Fibroblast of skin of left quadriceps (primary cell): ENCODE measurements at places on chromosomes 4 and X.

GRCh38 chrX:104195489-104196084 is 29.3 kb downstream of the FAM199X start:
- no peak for DNase-seq

DNA sequence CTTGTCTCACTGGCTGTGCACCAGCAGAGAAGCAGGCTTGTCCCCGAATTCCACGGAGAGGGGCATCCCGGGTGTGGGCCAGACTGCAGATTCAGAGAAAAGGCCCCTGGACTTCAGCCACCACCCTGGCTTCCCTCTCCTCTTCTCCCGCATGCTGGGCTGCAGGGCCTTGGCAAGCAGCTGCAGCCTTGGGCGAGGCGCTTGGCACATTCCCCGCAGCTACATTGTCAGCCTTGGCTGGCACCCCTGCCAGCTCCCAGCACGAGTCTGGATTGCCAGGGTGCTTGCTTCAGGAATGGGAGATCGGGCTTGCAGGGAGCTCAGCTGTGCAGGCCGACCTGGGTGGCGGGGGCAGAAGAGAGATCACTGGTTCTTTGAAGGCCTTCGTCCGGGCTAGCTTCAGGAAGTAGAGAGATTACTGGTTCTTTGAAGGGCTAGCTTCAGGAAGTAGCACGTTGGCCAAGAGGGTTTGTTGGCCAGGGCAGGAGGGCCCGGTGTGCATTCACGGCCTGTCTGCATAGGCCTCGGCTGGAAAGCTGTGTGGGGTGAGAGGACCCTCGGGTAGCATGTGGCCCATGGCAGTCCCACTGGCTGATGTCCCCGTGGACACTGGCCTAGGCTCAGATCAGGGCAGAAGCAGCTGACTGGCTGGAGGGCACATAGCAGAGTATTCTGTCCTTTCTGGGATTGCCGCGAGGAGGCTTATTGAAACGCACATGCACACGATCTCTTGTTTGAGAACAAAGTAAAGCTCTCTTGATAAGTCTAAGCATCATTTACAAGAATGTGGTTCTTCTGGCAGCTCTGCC is 2.7 kb downstream of the ABCD1 start:
- no peak for DNase-seq

GRCh38 chr4:44017422-44017739 is 431.2 kb downstream of the KCTD8 start:
- no peak for DNase-seq

DNA sequence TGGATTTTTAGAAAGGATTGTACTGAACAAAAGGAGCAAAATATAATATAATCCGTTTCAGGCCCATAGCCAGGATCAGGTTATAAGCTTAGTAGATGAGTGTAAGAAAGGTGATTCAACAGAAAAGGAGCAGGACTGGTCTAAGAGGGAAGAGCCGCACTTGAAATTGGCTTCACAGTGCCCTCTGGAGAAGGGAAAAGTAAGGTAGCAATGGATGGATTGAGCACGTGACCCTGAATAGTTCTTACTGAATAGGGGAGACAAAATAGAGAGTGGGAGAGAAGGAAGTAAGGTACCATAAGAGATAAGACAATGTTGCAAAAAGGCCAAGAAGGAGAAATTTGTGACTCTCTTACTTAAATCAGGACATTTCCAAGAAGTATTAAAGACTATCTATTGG is 15.6 kb downstream of the CXorf66 start:
- no peak for DNase-seq

- no peak for DNase-seq
Observed at GRCh38 chrX:10697616-10698317, 77.4 kb upstream of the MID1 start.
